ENCODE measurements at places on chromosomes 16 and 17.

GRCh38 chr16:68992521-68992920 lies 112.9 kb upstream of the HAS3 start:
- no peak for DNase-seq

DNA sequence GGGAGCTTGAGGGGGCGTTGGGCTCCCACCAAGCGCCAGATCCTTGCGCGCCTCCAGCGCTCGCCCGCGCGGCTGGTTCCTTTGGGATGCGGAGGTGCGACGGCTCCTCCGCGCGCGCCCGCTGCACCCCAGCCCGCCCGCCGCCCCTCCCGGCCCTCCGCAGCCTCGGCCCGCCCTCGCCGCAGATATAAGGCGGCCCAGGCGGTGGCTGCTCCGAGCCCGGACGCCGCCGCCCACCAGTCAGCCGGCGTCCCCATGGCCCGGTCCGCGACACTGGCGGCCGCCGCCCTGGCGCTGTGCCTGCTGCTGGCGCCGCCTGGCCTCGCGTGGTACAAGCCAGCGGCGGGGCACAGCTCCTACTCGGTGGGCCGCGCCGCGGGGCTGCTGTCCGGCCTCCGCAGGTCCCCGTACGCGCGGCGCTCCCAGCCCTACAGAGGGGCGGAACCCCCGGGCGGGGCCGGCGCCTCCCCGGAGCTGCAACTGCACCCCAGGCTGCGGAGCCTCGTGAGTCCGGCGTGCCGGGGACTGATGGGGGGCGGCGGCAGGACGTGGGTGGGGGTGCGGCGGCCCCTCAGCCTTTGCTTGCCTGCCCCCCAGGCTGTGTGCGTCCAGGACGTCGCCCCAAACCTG lies at the start of gene NPB:
TSS of gene NPB (plus strand) at position 216 of the 630 bp plus-strand sequence. CDS start at position 256, 40 bp downstream.
- DNase-seq = no peak

GRCh38 chr17:49820773-49821172 lies 27.1 kb downstream of the TAC4 start:
- DNase-seq = no peak

GRCh38 chr16:82748026-82748425 lies 121.3 kb downstream of the CDH13 start:
- no peak for DNase-seq

- DNase-seq = no peak
Observed at GRCh38 chr17:4513113-4514032, 14.7 kb downstream of the SPNS2 start.

DNA sequence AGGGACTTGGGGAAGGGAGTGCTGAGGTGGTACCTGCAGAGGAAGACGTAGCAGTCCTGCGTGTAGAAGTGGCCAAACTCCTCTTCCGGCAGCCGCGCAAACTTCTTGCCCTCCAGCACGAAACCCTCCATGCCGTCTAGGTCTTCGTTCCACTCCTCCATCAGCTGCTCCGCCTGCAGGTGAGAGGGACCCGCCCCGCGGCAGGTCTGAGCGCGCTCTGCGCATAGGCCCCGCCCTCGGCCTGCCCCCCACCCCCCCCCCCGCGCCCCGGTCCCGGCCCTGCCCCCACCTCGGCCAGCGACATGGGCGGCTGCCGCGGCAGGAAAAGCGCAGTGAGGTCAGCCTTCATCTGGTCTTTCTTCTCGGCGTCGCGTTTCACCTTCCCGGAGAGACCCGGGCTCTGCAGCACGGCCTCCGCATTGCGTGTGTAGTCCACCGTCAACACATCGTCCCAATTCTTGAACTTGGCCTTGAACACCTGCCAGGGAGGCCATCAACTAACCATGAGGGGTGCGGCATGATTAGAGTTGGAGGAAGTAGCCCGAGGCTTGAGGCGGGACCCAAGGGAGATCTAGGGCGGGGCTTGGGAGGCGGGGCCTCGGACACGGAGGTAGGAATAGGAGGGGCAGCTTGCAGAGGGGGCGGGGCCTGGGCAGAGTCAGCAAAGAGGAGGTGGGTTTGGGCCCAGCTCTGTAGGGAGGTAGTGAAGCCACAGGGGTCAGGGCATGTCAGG lies 11.5 kb downstream of the FLII start:
- DNase-seq = peak; percentile 20

DNA sequence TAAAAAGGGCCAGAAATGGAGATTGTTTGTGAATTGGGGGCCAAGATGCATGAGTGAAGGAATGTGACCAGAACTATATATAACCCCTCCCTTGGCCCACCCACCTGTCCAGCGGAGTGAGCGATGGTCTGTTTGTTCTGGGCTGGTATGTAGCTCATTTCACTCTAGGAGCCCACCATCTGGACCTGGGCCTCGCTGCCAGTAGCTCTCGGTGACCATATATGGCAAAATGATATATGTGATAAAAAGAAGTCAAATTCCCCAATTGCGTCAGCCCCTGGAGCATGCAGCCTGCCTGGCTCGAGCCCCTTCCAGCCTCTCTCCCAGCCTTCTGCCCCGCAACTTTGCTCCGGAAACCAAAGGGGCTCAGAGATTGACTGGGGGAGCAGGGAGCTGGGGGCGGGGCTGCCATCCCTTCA lies 47.3 kb downstream of the CCDC42 start:
- no peak for DNase-seq

DNA sequence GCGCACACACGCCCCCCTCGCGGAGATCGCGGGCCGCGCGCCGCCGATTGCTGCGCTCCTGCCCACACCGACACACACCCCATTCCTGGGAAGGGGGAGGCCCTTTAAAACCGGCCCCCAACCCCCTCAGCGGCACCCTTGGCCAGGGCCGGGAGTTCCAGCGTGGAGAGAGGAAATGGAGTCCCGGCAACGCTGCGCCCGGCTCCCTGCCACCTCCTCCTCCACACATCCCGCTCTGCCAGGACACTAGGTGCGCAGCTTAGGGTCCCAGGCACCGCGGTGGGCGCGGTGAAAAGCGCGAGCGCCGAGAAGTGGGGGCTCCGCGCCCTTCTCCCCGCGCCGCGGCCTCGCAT lies 397 bp downstream of the CDC42EP4 start:
- DNase-seq = peak; percentile 4

DNA sequence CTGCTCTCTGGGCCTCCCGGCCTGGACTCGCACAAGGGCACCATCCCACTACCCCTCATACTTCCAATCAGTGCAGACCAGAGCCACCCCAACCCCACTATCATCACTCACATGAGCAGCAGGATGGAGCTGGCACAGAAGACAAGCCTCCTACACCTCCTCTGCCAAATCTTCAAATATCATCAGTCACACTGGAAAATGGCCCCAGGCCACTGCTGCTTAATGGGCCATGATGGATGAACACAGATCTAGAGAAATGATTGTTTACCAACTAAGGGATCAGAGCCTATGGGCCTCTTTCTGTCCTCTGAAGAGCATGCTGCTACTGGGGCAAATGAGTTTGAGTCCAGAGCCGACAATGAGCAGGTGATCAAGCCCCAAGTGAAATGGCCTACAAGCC lies 165.5 kb downstream of the GRIN2A start:
- no peak for DNase-seq

DNA sequence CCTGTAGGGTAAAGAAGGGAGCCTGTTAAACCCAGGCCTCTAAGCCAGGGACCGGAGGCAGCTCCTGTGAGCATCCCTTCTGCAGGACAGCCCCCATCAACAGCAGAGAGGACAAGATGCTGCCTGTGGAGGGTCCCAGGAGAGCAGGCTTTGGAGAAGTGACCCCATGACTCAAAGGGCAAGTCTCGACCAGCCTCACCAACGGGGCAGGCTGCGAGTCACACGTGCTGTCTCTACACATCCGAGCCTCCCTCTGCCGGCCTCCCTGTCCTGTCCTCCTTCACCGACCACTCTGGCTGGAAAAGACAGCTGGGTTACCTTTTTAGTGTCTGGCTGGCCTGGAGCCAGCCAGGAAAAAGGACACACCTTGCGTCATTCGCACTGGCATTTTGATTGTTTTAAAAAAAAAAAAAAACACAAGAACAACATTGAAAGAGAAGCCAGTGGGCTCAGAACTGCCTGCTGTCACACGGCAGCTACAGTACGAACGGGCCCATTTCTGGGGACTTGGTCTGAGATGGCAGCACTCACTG lies 74.5 kb upstream of the RCVRN start:
- DNase-seq = no peak

- DNase-seq = no peak
Observed at GRCh38 chr16:7268182-7268581, 64.5 kb upstream of the RBFOX1 start.

- no peak for DNase-seq
Observed at GRCh38 chr17:78589031-78589675, 12.0 kb upstream of the DNAH17 start.

GRCh38 chr17:15236281-15237105 lies 28.6 kb downstream of the PMP22 start:
- DNase-seq = no peak

- no peak for DNase-seq
Observed at GRCh38 chr16:8961811-8962390, 1.8 kb downstream of the USP7 start.

GRCh38 chr17:27339836-27340550 lies 46.1 kb downstream of the WSB1 start:
- DNase-seq = no peak

DNA sequence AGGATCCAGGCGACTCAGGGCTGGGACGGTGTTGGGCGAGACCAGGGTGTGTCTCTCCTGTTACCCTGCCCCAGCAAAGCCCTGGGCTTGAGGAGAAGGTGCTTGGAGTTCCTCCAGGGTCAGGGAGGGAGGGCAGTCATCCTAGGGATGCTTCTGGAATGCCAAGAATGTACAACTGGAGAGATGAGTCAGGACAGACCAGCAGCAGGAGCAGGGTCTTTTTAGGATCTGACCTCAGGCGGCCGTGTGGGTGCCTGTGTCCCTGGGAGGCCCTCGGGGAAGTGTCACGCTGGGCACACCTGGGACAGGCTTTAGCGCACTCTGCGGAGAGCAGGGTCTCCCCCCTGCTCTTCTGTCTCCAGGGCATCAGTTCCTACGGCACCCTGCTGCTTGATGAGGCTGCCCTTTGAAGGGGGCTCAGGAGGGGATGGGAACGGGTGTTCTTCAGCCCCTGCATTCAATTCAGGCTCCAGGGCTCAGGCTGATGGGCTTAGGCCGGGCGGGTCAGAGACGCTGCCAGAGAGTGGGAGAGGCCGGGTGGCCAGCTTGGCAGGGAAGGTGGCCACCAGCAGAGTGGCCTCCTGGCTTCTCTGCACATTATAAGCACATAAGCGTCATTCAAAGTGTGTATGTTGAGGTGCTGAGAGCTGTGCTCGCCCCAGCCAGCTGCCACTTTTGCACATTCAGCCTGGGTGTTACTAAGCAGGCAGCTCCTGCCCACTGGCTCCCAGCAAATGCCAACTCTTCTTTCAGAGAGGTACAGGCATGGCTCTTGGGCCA lies 8.4 kb upstream of the MTSS2 start:
- no peak for DNase-seq

DNA sequence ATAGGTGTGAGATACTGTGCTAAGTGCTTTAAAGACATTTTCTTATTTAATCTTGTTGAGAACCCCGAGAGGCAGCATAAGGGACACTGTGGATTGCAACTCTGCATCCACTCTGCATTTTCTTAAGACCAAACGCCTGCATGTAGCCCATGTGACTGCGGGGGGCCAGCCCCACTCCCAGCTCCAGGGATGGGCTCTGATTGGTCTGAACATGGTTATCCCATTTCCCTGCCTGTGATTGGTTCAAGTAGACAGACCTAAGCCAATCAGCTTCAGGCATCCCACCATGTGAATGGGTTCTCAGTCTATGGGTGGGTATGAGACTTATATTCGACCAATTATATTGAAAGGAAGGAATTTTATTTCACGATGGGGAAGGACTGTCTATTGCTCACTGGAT lies 33.2 kb upstream of the USP7 start:
- no peak for DNase-seq

DNA sequence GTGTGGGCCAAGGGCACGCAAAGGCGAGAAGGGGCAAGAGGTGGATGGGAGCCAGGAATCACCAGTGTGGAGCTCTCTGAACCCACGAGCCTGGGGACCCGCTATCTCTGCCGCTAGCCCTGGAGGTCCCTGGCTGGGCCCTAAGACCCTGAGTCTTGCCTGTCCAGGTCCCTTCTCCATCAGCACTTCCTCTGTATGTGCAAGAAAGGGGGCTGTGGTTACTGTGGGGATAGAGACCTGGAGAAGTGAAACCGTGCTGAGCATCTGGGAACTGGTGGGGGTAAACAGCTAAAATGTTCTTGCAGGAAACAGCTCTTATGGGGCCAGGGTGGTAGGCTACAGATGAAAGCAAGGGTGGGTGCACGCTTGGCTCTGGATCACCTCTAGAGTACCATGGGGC lies 3.1 kb downstream of the SPNS3 start:
- no peak for DNase-seq

DNA sequence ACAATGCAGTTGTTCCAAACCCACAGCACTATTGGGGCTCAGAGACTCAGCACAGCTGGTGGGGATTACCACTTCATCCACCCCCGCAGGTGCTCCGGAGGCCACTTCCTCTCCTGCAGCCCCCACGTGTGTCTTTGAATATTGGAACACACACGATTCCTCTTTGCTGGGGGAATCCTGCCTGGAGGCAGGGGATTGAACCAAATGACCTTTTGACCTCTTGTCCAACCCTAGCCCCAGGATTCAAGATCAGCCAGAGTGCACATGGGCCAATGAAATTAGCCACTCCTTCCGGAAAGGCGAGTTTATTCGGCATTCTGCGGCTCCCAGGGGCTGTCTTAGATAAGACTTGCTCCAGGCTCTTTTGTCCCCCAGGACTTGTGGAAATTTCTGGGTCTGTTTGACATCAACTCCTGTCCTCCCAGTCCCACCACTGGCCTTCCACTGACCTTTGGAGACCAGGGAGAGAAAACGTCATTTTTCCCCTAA lies 350.2 kb downstream of the FOXL1 start:
- no peak for DNase-seq

GRCh38 chr16:72128701-72129100 lies 35.1 kb downstream of the DHX38 start:
- DNase-seq = no peak

DNA sequence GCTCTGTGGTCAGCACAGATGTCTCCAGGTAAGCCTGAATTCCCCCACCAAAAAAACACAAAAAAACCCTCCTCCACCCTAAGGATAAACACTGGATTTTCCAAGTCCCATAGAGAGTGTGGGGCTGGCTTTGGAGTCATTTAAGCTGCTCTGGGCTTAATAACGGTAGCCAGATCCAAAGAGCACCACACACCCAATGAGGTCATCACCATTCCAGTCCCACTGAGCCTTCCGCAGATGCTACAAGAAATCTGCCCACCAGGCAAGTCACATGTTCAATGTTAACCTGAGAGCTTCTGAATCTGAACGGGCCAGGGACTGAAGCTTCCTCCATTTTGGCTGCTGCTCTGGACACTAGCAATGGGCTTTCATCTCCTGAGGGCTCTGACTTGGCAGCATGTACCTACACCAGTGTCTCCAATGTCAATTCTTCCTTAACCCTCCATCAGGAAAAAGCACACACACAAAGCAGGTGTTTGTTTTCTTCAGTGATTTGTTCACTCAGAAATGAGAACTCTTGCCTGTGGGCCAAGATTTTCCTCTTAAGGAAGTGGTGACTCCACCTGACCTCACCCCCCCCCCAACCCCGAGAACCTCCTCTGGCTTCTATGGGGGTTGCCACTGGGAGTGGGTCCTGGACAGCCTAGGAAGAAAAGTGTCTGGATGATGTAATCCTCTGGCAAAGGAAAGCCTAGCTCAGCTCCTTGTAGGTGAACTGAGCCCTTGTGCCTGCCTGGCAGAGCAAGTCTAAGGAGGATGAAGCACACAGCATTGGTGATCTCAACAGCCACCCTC lies 220.1 kb downstream of the FOXL1 start:
- no peak for DNase-seq

Measured in stimulated activated CD4-positive, alpha-beta T cell treated with anti-CD3 and anti-CD28 coated beads, TNF-alpha, amount 100 ng/mL, for 4 hours (primary cell).